NCI-H1694 treated with DMSO at 0.1 percent for 48 hours (cell line): ENCODE measurements at places on chromosomes 1 and 21.
A peak's percentile ranks its signal among the peaks of the same experiment; 100 is the strongest.

GRCh38 chr1:167681451-167682098, 40.2 kb upstream of the MPZL1 start:
- DNase-seq = no peak

DNA sequence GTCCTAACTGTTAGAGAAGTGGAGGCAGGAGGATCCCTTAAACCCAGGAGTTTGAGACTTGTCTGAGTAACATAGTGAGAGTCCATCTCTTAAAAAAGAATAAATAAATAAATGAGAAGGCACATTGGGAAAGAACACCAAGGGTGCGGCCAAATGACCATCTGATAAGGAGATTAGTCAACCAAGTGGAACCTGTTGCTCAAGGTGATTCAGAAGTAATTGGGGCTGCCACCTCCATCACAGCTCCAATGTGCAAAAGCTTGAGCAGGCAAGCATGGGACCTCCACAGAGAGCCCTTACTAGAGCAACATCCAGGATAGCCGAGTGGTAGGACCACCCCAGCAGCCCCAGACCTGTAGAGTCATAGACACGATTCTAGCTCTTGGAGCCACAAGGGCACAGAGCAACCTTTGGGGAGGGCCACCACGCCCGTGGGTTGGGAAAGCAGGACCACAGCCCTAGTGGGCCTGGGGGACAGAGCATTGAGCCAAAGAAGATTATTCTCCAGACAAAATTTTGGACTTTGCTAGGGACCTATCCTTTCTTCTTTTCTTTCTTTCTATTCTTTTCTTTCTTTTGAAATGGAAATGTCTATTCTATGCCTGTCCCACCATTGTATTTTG, 40.9 kb downstream of the KCNK1 start:
- DNase-seq = no peak

GRCh38 chr1:205792961-205793673, 17.8 kb upstream of the RAB29 start:
- DNase-seq = no peak

DNA sequence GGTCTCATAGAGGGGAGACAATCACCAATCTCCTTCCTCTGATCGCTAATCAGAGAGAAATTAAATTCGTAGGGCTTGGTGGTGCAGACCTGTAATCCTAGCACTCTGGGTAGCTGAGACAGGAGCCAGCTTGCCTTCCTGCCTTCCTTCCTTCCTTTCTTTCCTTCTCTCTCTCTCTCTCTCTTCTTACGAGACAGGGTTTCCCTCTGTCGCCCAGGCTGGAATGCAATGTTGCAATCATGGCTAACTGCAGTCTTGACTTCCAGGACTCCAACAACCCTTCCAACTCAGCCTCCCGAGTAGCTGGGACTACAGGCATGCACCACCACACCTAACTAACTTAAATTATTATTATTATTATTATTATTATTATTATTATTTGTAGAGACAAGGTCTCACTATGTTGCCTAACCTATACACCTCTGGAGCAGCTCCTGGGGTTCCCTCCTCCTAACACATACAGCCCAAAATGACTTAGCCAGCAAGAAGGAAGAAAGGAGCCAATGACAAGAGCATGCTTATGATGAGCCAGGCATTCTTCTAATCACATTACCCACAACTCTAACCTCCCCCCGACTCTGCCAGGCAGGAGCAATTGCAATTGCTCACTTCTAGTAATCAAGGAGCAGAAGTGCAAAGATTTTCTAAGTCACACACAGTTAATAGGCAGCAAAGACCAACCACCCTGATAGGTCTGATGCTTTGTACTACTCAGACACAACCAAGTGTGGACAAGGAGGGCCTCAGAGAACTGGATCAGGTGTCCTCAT, 105.4 kb upstream of the F3 start:
- DNase-seq = no peak

- no peak for DNase-seq
Observed at GRCh38 chr1:89965193-89965768, 29.6 kb upstream of the ZNF326 start.

DNA sequence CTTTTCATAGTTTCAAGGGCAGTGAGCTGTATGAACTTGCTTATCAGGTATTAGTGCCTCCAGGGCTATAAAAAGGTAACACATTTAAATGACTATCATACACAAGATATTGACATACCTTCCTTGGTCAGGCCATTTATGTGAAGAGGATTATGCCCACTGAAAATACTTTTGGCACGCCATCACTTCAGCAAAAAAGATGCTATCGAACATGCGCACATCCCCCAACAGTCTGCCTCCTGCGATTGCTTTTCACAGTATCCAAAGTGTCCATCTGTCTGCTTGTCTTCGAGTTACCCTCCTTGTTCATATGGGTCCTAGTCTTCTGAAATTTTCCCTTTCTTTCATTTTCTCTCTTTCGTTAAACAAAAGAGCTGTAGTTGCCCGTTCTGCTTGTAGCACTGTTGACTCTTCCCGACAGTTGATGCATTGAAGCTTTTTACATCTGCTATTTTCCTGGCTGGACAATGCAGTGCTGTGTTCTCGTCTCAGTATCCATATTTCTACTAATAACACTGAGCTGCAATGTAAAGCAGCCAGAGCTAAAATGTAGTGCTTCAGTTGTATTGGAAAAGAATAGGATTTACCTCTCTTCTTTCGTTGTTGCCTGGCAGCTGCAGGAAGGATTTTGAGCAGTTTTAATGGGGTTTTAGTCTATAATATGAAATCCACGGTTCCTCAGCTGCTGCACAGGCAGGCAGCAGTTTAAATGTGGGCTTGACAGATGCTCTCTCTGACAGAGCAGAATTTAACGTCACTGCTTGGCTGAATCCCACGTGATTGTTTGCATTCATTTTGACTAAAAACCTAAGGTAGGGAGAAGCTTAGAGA, at the start of gene B3GALT2:
Gene B3GALT2, minus strand, starts transcription at position 713 of the 831 bp plus-strand sequence. CDS start 5,051 bp downstream, outside the sequence.
- DNase-seq = peak; percentile 93

- DNase-seq = no peak
Observed at GRCh38 chr1:6969762-6970161, 184.5 kb downstream of the CAMTA1 start.

DNA sequence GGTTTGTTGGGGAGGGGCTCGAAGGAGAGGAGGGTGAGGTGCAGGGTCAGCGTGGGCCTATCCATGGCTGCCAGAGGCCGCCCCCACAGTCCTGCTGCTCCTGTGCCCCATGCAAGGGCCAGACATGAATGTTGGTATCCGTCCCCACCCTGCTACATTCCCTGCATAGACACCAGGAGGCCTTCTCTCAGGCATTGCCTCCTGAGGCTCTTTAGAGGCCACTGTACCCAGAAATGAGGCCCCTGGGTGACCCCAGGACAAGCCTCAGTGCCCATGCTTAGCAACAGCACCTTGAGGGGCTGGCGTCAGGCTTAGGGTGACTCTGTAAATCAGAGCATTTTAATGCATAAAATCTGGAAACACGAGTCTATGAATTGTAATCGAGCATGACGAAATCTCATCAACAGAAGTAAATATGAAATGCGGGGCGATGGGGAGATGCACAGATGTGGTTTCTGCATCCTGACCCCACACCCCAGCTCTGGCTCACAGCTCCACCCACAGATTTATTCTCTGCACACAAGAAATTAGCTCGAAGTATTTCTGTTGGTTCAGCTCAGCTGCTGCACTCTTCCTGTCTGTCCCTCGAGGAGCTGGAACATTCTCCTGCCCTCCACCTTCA, 124.0 kb upstream of the CSF3R start:
- DNase-seq = no peak

DNA sequence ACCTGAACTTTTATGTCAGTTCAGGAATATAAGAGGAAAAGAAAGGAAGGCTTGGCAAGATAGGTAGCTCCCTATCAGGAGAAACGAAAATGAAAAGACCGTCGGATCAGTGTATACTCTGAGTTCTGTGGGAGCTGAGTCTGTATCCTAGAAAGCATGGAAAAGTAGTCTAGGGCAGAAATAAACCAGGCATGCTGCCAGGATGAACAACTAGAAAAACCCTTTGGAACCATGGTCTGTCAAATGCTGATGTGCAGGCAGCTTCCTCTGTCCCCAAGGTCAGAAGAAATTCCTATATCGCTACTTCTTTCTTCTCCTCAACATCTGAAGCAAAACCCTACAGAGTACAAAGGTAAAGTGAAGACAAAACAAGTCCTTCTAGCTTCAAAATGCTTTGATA, 268.8 kb downstream of the ST6GALNAC3 start:
- no peak for DNase-seq

DNA sequence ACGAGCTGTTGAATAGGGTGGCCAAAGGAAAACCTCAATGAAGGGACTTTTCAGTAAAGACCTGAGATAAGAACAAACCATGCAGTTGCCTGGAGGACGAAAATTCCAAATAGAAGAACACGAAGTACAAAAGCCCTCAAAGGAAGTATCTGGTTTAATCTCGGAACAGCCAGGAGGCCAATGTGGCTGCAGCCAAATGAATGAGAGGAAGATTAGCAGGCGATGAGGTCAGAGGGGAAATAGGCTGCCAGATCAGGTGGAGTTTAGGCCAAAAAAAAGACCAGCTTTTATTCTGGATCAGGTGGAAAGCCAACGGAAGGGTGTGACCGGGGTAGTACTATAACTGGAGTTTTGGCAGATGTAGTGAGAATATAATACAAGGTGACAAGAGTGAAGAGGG, 43.7 kb downstream of the SRSF11 start:
- DNase-seq = no peak

GRCh38 chr1:17139637-17140036, 20.4 kb upstream of the PADI2 start:
- DNase-seq = no peak

- DNase-seq = no peak
Observed at GRCh38 chr21:36747815-36748383, 49.0 kb downstream of the SIM2 start.

DNA sequence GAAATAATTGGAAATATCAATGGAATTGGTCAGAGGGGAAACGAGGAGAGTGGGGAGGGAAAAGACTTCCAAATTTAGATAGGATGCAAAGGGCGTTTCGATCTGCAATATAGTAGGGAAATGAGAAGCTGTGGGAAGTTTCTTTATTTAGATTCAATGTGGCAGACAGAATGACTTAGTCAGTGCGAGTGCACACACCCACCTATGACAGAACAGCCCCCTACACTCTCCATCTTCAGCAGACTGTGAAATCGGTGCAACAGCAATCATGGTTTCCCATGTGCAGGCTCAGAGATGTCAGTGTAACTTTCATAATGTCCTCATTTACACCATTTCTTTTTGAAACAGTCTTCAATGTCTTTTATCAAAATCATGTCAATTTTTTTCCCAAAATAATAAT, 46.0 kb downstream of the DIP2A start:
- no peak for DNase-seq

GRCh38 chr1:116824631-116825206, 70.5 kb downstream of the CD2 start:
- no peak for DNase-seq

DNA sequence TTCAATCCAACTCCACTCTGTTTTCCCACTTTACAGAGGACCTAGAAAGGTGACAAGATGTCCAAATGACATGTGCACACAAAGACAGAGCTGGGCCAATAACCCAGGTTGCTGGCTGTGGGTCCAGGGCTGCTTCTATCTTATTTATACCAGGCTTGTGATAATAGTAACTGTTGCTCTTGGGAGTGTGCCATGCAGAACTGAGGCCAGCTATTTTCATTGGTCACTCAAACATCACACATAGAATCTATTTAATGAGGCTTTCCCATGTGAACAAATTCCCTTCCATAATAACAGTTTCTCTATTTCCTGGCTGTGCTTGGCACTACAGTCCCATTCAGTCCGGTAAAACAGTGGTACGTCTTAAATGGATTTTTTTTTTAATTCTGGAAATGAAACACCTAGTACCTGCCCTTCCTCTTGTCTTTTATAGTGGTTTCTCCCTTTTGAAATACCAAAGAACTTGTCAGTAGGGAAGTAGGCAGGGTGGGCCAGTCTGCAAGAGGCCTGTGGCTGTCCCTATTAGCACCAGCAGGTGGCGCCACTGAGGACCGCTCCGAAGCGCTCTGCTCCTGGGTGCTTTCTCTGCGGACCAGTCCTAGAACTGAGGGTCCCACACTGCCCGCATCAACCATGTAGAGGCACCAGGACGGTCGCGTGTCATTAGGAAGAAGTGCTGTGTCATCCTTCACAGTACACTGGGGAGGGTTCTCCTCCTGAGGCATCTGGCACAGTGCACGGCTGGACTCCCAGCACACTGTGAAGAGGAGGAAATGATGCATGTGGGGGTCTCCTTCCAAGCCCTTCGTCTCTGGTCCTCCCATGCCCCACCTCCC, 52.1 kb downstream of the GPR161 start:
- peak; percentile 30 for DNase-seq

DNA sequence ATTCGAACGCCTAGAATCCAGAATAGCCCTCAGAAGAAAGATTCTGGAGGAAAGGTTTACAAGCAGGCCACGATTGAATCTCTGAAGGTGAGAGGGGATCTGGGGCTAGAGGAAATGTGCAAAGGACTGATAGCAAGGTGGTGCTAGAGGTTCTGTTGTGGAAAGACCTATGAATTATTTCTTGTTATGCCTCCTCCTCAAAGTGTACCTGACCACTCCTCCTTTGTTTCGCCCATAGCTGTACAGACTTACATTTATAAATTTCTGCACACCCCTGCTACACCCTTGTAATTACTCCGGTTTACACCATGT, 986 bp downstream of the TCEANC2 start:
- DNase-seq = no peak

DNA sequence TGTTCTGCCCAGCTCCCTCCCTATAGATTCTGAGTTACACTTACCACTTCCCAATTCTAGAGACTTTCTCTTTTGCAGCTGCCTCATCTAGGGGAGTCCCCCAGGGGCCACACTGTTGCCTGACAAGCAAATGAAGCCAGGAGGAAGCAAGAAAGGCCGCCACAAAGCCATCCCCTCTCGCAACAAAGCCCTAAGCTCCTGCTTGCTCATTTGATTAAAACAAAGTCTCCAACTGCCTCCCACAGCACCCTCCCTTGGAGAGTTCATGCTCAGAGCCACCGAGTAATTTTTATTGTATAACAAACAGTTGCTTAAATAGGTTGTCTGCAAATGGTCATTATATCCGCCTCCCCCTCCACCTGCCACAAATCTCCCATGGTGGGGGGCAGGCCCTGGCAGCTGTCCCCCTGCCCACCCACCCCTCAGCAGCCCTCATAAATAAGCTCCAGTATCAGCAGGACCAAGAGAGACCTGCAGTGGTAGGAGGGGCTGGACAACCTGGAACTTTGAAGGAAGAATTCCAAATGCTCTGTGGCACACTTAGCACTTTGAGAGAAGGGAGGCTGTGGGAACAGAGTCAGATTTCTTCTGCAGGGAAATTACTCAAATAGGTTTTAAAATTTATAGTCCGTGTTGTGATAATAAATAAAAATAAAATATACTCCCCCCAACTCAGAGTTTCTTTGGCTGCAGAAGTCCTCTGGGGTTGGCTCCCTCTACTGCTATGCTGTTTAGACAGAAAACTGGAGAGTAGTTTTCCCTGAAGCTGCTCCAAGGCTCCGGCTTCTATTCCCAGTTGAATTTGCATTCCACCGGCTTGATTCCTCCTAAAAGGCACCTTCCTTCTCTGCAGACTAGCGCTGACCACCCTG, 237.5 kb downstream of the TTLL7 start:
- DNase-seq = no peak

DNA sequence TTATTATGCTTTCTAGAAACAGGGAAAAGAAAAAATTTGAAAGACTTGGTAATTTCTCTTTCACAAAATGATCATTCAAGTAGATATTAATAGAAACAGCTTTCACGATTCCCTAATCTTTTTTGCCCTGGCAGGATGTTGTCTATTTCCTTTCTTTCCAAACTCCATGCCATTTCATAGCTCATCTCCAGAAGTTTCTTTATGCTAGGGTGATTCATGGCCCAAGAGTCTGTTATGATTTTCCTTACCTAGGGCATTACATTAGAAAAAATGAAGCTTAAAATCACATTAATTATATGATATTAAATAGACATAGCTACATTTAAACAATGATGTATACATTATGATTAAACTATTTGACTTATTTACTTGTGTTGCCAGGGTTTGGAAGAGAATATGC, 762.1 kb downstream of the LTN1 start:
- no peak for DNase-seq

GRCh38 chr21:45248893-45249381, 38.8 kb downstream of the POFUT2 start:
- DNase-seq = peak; percentile 53
